ENCODE measurements at places on chromosomes 7 and 10.

DNA sequence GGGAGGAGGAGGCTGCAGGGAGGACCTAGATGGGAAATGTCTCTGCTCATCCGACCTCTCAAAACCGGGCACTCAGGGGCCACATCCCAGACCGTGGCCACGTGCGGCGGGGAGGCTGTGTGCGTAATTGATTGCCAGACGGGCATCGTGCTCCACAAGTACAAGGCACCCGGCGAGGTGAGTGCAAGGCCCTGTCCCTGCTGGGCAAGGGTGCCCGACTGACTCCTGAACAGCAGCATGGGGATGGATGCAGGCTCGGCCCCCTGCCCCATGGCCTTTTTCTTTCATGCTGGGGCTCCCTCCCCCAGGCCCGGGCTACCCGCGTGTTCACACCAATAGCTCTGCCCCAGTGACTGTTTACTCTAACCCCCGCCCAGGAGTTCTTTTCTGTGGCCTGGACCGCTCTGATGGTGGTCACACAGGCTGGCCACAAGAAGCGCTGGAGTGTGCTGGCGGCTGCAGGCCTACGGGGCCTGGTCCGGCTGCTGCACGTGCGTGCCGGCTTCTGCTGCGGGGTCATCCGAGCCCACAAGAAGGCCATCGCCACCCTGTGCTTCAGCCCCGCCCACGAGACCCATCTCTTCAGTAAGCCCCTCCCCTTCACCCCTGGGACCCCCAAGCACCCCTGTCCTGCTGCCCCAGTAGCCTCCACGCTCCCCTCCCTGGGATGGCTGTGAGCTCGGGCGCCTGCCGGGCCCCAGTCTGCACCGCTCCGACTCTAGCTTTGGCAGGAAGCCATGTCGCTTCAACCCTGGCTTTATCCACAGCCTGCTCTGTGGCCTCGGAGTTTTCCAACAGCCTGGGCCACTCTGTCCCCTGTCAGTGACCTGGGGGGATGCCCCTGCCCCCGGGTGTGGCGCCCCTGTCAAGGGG, 3.9 kb downstream of the LRWD1 start:
- no peak for DNase-seq

GRCh38 chr10:87918254-87918859, 54.9 kb downstream of the PTEN start:
- DNase-seq: no peak

DNA sequence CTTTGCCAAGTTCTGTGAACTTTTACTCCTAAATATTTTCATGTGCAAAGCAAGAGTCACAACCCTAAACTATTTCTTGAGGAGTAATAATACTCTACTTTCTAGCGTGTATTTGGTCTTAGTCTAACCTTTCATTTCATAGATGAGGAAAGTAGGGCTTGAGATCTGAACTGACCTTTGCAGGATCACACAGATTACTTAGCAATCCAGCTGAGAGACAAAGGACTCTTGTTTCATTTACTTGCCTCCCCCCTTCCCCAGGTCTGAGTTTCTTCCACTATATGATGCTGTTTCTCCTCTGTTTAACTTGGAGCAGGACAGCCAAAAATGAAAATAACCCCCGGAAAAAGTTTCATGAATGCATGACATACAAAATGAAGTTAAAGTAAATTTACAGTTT, 75.3 kb upstream of the PTN start:
- DNase-seq: no peak

GRCh38 chr10:71188201-71188600, 24.2 kb upstream of the UNC5B start:
- DNase-seq: no peak

DNA sequence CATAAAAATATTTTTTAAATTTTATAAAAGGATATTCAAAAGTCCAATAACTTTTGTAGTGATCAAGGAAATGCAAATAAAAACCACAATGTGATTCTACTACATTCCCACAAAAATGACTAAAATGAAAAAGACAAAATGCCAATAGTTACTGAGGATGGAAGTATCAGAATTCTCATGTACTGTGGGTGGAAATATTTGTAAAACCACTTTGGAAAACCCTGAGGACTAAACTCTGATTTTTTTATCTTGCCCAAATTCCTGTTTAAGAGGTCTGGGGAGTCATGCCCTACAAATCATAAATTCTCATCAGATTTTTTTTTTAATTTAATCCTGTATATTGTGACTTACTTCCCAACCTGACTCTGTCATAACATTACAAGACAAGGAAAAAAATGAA, 9.8 kb upstream of the SEMA3D start:
- DNase-seq: no peak

- DNase-seq: no peak
Measured at GRCh38 chr10:47424231-47424630, 40.1 kb upstream of the ZNF488 start.

GRCh38 chr10:88131511-88132139, 268.2 kb downstream of the PTEN start:
- no peak for DNase-seq

- DNase-seq: no peak
Measured at GRCh38 chr10:21449288-21449966, 76.1 kb downstream of the SKIDA1 start.

GRCh38 chr10:115093286-115093775, at the start of gene ATRNL1:
Gene ATRNL1, plus strand, starts transcription at chr10:115093365. Its CDS starts 386 bp downstream, at chr10:115093751.
- DNase-seq: no peak

GRCh38 chr10:100970076-100970913, 991 bp downstream of the SEMA4G start:
- DNase-seq: no peak
